ENCODE measurements at places on chromosomes 3 and 15. TPM values are rescaled to one million over a fixed set of nuclear protein-coding genes. Genes with fewer than 3 reads are reported as not detected.

RTP4 gene
- 2.5 TPM for total RNA-seq

RARRES1 gene
- 1.3 TPM for total RNA-seq

SAXO2 gene
- 1.1 TPM for total RNA-seq

EXOG gene
- total RNA-seq, result 12.5 TPM

AGTR1 gene
- 0.28 TPM for total RNA-seq

JMJD7 gene
- 13.2 TPM for total RNA-seq

PSTPIP1 gene
- 0.46 TPM for total RNA-seq

GP9 gene
- total RNA-seq, result not detected

ACSBG1 gene
- 0.31 TPM for total RNA-seq

ALDH1L1 gene
- 0.36 TPM for total RNA-seq

RASGRP1 gene
- 0.51 TPM for total RNA-seq

VIPR1 gene
- total RNA-seq, result 0.41 TPM
